ENCODE measurements at places on chromosomes 13 and 19. TPM values are rescaled to one million over a fixed set of nuclear protein-coding genes. Genes with fewer than 3 reads are reported as not detected.

DNA sequence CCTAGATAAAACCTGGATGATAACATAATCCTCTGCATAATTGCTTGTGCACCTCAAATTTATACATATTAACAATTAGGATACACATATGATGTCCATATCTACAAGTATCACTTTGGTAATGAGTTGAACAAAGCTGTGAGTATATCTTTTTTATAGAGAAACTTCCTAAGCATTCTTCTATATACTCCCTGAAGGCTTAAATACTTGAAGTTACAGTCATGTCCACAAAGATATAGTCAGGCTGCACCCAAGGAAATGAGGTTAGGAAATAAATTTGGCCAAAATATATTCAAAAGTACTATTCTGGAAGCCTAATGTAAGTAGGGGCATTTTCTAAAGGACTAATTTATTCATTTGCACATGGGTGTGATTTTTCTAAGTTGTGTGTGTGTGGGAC lies 761.5 kb downstream of the PCDH9 start:
- no peak for DNase-seq

DNA sequence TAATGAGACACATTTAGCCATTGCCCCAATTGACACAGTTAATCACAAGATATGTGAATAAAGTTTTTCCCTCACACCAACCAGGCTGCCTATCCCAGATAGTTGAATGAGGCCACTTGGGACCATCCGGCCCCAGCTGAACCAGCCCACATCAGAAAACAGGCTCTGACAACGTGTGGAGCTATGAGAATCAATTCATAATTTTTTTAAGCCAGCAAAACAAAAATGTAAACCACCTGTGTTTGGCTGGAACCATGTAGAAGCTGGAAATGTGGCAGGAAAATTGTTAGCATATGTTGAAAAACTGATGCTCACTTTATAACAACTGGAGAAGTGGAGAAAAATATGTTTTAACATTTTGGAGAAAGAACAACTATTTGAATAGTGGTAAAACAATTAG lies 1161.3 kb downstream of the SLITRK1 start:
- no peak for DNase-seq

- no peak for DNase-seq
Observed at GRCh38 chr13:90680826-90681225, 666.7 kb upstream of the MIR17HG start.

Gene PSG11
- not detected for total RNA-seq

Gene HTR2A
- 0.37 TPM for total RNA-seq

Gene FCGBP
- total RNA-seq, result 0.42 TPM

Measured in chondrocyte (in vitro differentiated cells).